ENCODE measurements at places on chromosomes 13 and 19.

DNA sequence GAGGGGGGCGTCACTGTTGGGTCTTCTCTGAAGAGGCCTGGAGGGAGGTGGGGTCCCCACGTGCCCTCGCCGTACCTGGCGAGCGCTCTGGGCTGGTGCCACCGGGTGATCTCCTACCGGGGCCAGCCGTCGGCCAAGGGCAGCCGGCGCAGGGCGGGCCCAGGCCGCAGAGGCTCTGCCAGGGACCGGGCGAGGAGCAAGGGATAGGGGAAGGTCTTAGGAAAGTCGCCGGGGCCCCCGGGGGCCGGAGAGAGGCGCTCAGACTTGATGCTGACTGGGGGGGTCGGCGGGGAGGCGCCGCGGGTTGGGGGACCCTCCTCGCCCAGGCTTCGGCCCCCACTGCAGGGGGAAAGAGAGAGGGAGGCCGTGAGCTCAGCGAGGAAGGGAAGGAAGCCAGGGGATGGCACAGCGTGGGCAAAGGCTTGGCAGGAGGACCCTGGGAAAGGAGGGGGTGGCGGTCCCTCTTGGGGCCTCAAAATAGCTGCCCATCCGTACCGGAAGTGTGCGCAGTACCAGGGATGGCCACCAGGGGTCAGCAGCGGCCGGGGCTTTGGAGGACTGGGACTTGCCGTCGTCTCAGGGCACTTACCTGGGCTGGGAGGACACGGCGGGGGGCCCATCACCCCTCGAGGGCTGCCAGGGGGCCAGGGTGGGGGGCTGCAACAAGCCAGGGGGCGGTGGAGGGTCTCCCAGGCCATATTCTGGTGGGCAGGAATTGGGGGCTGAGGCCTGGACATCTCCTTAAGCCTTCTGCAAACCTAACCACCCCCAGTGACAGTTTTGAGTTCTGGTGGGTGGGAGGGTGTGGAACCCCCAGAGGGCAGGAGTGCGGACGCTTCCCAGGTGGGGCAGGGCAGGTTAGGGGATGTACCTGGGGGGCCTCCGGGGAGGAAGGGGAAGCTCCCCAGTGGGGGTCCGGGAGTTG lies 7.7 kb upstream of the TMEM161A start:
- peak; percentile 76 for DNase-seq

DNA sequence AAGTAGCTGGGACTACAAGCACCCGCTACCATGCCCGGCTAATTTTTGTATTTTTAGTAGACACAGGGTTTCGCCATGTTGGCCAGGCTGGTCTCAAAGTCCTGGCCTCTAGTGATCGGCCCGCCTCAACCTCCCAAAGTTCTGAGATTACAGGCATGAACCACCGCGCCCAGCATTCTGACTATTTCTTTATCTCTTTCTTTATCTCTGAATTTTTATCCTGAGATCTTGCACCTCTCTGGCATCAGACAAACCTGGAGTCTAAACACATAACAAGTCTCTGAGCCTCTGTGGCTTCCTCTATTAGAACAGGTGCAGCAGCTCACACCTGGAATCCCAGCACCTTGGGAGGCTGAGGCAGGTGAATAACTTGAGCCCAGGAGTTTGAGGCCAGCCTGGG lies 28.5 kb downstream of the ARHGEF18 start:
- no peak for DNase-seq

GRCh38 chr19:46927893-46928292 lies 67.1 kb downstream of the ARHGAP35 start:
- no peak for DNase-seq

DNA sequence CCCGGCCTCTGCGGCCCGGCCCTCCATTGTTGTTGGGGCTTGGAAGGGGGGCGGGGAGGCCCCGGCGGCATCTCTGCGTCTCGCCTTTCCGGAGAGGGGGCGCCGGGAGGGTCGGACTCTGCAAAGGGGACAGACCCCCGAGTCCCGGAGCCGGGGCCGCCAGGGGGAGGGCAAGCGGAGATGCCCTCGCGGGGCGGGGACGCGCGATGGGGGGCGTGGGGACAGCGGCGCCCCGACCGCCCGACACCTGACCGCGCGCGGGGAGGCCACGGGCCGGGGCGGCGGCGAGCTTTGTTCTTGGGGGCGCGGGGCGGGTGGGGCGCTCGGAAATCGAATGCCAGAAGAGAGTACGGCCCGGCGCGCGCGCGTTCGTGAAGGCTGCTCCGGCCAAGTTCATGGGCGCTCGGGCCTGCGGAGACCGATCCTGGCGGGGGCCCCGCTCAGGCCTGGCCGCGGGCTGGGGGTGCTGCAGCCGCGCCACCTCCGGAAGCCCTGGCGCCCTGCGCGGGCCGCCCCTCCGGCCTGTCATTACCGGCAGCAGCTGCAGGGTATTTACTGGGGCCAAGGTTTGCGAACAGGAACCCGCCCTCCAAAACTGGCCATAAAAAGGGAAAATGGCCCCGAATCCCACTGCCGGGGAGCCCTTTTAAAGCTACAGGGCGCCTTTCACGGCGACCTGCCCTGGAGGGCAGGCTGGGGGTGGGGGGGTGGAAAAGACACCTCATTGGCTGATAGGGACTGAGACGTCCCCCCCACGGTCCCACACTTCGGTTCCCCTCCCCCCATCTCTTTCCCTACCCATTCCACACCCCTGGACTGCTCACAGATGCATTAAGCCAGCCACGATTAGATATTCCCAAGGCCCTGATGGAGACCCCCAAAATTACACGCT lies 11.1 kb upstream of the NANOS3 start:
- DNase-seq: no peak

- DNase-seq: no peak
Observed at GRCh38 chr13:91896547-91896946, 498.1 kb downstream of the GPC5 start.

DNA sequence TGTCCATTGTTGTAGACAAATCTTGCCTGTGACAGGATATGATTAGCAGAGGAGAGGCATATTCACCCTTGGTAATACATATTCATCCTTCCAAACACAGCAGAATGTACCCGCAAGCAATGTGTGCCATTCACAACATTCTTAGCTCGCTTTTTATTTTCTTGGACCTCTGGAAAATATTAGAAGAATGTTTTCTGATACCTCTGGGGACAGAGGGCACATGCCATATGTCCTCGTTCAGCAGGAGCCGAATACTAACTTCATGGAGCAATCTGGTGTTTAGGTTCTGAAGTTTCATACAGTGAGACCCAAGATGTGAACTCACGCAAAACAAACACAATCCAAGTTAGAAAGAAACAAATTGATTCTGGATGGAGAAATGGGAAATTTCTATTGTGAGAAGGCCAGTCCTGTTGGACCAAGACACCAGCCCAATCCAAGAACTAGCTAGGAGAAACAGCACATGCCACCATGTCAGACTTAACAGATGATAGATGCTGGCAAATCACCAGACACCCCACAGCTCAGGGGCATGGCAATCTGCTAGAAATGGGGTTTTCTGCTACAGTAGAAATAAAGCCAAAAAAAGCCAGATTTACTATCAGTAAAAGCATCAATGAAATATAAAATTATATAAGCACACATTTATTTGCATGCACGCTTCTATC lies 297.4 kb downstream of the DCLK1 start:
- no peak for DNase-seq

DNA sequence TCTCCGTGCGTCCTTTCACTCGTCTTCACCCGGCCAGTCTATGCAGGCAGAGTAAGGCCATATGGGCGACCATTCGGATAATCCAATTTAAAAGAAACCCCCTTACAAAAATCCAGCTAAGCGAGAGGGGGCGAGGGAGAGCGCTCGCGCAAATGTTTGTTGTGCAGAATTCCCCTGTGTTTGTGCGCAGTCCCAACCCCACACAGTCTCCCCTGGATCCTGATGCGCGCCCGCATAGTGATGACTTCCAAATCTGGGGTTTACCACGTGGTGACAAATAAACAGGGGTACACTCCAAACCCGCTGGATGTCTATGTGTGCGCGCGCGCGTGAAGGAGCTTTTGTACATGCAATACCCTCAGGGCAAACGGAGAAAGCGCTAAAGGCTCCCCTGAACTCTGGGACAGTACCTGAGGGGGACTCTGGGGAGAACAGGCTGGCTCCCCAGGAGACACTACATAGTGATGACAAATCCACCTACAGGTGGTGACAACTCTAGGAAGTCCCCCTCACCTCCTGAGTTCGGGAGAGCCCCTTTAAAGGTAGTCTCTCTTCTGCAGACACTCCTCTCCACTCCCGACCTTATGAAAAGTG lies 8.5 kb downstream of the SOX21 start:
- DNase-seq: no peak

- DNase-seq: no peak
Observed at GRCh38 chr19:7258840-7259395, 35.3 kb downstream of the INSR start.

- DNase-seq: no peak
Observed at GRCh38 chr13:31000889-31001288, 68.4 kb downstream of the TEX26 start.

DNA sequence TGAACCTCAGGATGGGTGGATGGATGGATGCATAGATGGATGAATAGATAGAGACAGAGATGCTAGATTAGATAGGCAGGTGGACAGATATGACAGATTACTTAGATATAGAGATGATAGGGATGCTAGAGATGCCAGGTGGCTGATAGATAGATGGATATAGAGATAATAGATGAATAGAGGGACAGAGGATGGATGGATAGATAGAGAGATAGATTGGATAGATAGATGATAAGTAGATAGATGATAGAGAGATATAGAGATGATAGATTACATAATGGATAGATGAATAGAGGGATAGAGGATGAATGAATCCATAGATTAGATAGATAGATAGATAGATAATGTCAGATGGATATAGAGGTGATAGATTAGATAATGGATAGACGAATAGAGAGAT lies 88.4 kb upstream of the TM9SF2 start:
- DNase-seq: no peak

GRCh38 chr13:97313551-97314260 lies 91.6 kb downstream of the MBNL2 start:
- DNase-seq: no peak

DNA sequence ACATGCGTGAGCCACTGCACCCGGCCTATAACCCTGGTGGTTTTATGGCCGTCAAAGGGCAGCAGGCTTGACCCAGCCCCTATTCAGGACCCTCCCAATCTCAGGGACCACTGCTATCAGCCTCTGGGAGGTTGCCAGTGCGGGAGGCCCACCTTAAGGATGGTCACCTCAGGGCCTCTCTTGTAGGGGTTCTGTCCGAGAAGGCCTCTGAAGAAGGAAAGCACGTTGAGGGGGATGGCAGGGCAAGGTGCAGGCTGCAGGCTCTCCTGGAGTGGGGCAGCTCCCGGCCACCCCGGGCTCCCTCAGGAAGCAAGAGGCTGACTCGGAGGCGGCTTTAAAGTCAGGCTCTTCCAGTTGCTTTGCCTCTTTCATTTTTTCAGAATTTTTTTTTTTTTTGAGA lies 6.0 kb upstream of the GRTP1 start:
- no peak for DNase-seq

GRCh38 chr19:43774103-43774939 lies 6.5 kb downstream of the KCNN4 start:
- DNase-seq: no peak

- DNase-seq: no peak
Observed at GRCh38 chr13:99867535-99868257, 103.9 kb downstream of the ZIC5 start.

DNA sequence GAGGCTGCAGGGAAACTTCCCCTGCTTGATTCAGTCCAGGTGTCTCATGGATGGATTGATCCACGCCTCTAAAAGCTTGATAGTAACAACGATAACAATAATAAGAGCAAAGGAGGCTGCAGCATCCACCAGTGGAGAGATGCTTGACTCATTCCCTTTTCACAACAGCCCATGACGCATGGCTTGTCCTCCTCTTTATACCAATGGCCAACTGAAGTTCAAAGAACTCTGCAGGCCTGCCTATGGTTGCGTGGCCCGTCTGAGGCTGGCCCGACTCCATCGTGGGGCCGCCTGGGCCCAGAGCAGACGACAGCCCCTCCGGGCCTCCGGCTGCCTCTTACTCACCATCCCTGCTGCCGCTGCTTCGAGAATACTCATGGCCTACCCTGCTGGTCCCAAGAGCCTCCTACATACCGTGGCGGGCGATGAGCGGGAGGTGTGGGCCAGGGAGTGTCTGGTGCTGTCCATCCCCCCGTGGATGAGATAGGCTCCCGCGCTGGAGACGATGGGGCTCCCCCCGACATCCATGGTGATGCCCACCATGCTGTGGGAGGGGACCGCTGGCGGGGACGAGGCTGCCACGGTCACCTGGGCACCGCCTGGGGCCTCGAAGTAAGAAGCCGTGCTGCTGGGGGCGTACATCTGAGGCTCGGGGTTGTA lies 61.8 kb upstream of the RANBP3 start:
- no peak for DNase-seq

- no peak for DNase-seq
Observed at GRCh38 chr19:53002479-53002878, 11.2 kb upstream of the ERVV-1 start.

DNA sequence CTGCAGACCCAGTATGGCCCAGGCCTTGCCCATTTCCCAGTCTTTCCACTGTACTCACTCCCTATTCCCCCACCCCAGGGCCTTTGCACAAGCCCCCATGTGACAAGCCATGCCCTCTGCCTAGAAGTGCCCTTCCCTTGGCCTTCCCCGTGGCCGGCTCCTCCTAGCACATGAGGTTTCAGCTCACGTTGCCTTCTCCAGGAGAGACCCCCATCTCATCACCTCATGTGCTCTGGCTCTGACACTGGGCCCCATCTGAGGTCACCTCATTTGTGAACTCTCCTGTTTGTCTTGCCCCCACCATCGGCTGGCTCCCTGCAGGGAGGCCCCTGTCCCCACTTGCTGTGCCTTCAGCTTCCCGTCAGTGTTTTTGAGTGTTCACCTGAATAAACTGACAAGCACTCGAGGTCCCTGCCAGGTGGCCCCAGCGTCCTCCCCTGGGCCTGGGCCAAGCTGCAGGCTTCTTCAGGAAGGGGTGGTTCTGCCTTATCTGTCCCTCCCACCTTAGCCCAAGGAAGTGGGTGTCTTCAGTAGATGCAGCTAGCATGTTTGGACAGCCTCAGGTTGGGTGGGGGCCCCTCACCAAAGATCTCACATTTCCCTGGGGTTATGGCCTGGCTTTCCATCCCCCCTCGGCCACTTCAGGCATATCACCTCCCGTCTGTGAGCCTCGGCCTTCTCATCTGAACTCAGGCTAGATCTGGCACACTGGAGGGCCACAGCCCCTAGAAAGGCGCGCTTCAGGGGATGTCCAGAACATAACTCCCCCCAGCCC lies 3.8 kb upstream of the SLC25A42 start:
- no peak for DNase-seq

DNA sequence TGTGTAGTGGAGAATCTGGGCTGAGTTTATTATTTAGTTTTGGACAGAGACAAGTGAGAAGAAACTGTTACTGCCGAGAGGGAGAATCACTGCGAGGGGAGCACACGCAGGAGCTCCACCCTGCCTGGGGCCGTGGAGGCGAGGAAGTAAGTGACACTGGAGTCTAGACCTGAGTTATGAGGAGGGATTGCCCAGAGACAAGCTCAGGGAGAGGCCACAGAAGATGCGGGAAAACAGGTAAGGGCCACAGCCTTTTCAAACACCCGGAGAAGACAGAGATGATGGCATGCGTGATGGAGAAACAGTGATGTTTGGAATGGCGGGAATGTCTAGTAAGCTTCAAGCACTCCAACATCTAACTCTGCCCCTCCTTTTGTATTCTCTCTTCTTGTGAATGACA lies 84.1 kb downstream of the TNFSF11 start:
- no peak for DNase-seq

Data from stimulated activated CD4-positive, alpha-beta T cell treated with anti-CD3 and anti-CD28 coated beads, Interleukin-15, amount 100 ng/mL, for 48 hours (primary cell).